ENCODE measurements at places on chromosomes 7 and 10.
A peak's percentile ranks its signal among the peaks of the same experiment; 100 is the strongest.

DNA sequence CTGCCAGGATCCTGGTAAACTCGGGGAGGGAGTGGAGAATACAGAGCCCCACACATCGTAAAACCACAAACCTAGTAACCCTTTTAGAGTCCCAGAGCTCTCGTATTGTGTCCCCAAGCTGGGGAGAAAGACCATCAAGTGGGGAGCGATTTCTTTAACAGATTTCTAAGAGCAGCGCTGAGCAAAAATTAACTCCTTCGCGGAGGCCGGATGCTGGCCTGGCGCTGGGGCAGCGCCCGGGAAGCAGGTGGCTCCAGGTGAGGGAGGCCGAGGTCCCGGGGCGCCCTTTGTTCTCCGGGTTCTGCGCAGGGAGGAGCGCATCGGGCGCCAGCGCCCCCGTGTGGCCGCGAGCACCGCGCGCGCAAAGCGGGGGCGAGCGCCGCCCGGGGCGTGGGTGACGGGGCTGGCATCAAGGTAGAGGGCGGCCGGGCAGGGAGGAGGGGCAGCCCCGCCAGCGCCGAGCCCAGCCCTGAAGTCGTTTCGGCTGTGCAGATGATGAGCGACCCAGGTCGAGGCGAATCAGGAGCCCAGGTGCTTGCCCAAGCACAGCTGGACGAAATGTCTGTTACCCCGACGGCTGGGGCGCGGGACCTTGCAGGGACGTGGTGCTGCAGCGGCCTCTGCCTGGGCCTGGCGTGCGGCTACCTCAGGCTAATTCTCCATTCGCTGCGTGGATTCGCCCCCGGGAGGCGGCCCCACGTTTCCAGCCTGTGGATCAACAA, 10.4 kb upstream of the FGFR2 start:
- DNase-seq: no peak

DNA sequence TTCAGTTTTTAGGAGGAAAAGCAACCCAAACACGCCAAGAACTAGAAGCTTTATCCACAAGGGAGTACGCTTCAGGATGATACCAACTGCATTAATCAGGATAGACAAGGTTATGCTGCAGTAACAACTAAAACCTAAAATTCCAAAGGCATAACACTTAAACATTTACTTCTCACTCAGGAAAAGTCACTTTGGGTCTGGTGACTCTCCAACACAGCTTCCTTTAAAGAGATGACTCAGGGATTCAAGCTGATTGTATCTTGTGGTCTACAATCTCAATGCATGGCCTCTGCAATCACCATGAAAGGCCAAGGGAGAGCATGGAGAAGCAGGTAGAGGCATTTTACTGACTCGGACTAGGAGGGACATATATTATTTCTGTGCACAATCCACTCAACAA, 315.8 kb downstream of the KCNMA1 start:
- DNase-seq: no peak

DNA sequence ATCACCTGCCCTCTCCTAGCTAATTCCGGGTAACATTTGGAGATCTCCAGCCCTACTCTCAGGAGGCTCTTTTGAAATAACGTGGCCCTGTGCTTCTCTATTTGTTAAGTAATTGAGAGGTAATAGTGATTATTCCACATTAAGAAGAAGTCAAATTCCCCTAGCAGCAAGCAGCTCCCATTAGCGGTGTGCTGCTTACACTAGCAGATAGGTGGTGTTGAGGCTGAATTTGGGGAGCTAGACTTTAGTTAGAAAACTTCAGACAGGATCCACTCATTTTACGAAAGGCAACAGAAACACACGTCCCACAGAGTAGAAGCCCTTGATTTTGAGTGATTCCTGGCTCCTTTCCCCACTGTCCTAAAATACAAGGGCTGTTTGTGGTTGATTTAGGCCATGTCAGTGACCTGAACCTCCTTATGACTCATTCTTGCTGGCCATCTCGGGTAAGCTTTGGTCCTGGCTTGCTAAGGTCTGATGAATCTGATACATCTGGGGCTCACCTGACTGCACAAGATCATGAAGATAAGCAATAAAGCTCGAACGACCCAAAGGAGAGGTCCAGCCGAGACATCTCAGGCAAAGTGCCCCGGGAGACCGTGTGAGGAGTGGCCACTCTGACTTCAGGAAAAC, 77.2 kb downstream of the FAM204A start:
- no peak for DNase-seq

DNA sequence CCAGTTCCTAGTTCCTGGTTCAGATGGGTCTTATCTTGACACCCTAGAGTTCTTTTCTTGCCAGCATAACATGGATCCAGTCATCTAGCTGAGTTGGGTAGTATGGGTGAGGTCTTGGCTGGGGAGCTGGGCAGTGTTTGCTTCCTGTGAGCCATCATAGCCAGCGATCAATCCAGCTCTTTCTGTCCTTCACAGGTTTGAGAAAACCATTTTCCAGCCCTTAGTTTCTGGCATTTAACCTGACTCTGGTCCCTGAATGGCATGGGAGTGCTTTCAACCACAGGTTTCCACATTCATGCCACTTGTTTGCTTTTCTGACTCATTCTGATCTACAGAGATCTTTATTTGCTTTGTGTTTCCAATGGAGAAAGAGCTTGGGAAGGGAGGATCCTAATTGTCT, 8.6 kb downstream of the SLC13A1 start:
- DNase-seq: peak; percentile 15

DNA sequence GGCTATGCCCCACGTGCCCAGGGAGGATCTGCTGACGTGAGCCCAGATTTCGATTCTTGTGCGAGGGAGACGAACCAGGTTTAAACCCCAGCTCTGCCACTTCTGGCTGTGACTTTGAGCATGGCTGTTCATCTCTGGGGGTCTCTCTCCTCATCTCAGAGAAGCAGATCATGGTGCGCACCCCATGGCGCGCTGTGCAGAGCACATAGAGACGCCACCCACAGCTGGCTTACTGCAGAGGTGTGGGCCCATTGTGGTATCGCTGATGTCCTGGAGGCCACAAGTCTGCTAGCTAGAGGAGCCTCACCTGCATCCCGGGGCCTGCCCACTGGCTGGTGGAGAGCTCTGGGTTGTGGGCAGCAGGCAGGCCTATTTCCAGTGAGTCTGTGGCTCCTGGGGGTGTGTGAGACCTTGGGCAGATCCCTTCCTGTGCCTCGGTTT, 140.5 kb downstream of the LHPP start:
- DNase-seq: no peak

- DNase-seq: no peak
These were observed 35.0 kb upstream of the EIF4H start for GRCh38 chr7:74138945-74139843.

DNA sequence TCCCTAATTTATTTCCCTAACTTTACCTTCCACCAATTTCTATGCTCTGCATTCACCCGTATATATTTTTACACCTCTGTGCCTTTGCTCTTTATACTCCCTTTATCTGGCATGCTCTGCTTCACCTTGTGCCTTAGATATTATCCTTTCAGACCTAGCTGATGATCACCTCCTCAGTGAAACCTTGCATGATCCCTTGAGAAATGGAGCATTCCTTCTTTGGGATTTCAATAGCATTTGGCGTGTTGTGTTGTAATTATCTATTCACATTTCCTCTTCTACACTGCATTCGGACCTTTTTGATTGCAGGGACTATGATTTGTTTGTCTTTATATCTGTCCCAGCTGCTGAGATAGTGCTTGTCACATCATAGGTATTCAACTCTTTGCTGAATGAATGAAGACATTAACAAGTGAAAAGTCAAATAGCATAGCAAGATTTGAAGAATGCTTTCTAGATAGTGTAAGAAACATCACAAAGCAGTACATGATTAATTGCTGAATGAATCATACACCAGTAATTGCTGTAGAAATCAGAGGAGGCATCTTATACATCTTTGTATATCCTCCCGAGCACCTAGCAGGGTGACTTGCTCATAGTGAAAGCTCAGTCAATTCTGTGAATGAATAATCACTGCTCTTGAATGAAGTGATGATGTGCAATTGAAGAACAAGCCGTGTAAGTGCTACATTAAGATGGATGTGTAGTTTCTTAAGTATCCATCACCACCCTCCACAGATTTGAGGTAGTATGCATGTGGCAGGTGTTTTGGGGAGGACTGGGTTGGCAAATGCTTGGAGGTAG, 2.0 kb upstream of the TM9SF3 start:
- no peak for DNase-seq

DNA sequence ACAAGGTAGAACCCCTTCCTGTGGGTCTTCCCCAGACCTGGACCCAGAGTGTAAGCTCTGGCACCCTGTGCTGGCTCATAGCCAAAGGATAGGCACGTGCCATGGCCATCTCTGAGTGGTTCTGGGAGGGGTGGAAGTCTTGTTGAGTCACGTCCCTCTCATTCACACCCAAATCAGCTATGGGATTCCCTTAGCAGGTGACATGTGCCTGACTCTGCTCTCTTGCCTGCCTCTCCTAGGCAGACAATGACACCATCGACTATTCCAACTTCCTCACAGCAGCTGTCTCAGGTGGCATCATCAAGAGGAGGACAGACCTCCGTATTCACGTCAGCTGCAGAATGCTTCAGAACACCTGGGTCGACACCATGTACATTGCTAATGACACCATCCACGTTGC, 59.8 kb downstream of the C10orf120 start:
- DNase-seq: no peak

- no peak for DNase-seq
These were observed 11.2 kb downstream of the EMX2 start for GRCh38 chr10:117553815-117554172.

GRCh38 chr7:26497801-26498596, 206.3 kb downstream of the SNX10 start:
- DNase-seq: no peak

- DNase-seq: no peak
These were observed 45.2 kb downstream of the ARHGAP12 start for GRCh38 chr10:31883397-31883796.

GRCh38 chr10:68955355-68955831, 577 bp upstream of the DDX21 start:
- no peak for DNase-seq

- peak; percentile 60 for DNase-seq
These were observed 270.5 kb upstream of the MKLN1 start for GRCh38 chr7:131057015-131057793.

DNA sequence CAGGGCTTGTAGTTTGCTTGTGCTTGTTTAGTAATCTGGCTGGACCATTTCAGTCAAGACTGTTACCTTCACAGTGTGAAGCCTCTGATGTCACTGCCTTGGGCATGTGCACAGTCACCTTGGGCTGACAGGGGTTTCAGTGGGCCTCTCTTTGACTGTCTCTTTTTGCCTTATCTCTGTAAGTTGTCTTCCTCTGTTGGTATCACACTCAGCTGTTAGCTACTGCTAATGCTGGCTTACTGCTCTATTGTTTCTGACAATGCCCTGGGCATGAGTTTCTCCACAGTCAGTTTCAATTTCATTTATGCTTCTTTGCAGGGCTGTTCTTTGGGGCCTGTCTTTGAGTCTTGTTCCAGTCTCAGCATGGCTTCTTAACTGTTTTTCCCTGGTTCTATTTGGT, 201.9 kb upstream of the SHH start:
- DNase-seq: no peak

GRCh38 chr7:92737706-92738105, 98.7 kb downstream of the CDK6 start:
- no peak for DNase-seq

- no peak for DNase-seq
These were observed 29.6 kb upstream of the DPYSL4 start for GRCh38 chr10:132157101-132157500.

DNA sequence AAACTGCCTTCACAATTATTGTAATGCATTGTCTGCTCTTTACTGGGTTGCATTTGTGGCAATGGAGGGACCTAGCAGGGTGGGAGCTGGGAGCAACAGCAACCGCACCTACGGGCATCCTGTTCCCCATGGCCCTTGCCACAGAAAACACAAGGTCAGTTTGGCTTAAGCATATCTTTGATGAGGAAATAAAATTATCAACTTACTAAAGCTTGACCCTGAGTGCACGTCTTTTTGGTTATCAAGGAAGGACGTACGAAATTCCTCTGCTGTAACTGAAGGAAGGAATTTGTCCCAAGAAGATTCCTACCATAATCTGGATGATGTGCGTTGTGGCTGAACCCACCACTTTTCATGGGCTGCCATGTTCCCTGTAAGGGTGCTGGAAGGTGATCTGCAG, 19.9 kb upstream of the PTPRN2 start:
- no peak for DNase-seq

DNA sequence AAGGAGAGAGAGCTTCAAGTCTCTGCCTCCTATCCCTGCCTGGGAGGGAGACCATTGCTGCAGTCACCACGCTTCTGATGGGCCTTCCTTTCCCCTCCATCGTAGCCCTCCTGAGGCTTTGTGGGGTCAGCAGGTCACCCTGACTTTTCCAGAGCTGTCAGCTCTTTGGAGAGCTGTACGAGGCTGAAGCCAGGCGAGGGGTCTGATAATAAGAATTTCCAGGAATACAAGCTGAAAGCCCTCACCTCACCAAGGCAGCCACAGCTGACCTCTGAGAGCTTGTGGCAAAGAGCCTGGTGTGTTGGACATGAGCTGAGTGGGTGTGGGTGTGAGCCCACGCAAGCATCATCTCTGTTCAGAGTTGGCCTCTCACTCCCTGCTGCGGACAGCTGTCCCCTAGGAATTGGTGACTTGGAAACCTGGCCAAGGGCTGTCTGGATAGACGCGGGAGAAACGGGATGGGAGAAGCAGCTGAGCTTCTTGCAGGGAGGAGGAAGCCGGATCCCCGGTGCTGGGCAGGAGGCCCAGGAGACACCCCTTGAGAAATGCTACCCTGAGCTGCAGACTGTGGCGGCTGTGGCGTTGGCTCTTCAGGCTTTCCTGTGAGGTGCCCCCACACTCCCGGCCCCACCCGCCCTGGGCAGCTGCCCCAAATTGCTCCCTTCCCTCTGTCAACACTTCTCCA, 122.1 kb upstream of the BTBD16 start:
- DNase-seq: no peak

GRCh38 chr7:19116121-19117090, 1.0 kb downstream of the TWIST1 start:
- DNase-seq: peak; percentile 27

- no peak for DNase-seq
These were observed 104.2 kb upstream of the EEPD1 start for GRCh38 chr7:36048902-36049240.

GRCh38 chr10:44818701-44819127, 92.4 kb upstream of the TMEM72 start:
- DNase-seq: no peak

- DNase-seq: peak; percentile 36
These were observed 27.1 kb downstream of the ATXN7L1 start for GRCh38 chr7:105849122-105849855.

DNA sequence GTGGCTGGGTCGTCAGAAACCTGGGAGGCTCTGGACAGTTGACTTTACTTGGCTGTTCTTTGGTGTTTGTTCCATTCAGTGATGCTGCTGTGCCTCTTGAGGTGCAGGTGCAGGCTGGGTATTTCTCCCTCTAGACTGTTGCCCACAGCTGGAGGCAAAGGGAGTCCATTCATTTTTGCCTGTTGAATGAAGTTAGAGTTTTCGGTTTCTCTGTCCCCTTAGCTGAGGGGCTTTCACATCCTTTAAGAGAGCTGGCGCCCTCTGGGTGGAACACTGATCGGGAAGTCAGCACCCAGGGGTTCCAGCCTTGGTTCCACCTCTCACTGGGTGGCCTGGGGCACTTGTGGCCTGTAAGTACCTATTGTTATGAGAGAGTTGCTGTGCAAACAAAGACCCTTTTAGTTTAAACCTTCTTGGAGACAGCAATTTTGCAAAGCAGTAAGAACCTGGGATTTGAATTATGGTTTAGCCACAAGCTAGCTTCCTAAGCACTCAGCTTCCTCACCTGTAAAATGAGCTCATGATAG, 67.2 kb downstream of the GRK5 start:
- DNase-seq: no peak

GRCh38 chr10:90293616-90294015, 564.2 kb downstream of the HTR7 start:
- DNase-seq: no peak
